ENCODE measurements at places on chromosomes 7 and 10.

DNA sequence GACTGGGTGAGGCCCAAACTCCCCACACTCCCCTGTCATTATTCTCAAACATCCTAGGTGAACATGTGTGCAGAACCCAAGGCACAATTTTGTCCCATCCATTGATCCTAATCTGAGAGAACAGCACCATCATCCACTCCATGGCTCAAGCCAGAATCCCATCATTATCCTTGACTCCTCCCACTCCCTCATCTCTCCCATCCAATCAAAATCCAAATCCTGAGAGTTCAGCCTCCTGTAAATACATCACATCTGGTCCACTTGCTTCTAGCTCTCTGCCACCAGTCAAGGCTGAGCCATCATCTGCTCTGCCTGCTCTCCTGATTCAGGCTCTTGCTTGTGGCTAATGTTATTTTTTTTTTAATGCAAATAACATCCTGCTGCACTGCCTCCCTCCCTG is 75.9 kb upstream of the SLF2 start:
- DNase-seq = no peak

DNA sequence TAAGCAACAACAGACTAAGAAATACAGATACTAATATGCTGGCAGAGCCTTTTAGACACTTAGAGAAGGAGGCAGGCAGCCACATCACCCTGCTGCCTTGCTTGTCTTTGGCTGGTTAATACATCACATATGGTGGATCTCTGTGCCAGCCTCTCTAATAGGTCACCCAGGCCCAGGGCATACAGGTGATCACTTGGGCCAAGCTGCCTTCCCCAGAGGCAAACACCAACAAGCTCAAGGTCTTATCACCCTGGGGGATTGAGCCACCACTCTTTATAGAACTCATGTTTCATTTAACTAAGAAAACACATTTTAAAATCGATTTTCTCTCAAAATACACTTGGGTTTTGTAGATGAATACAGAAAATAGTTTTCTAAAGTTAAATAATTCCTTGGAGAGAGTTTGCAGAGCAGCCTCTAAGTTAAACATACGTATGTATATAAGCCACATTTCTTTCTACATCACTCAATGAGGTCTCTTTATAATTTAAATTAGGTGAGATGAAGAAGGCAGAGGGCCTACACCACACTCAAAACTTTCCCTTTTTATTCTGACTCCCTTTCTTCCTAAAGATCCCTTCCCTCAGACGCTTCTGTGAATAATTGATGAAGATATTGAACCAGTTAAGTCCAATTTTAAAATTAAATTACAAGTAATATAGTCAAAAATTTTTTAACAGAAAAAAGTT is 556.8 kb upstream of the GHITM start:
- DNase-seq = no peak

DNA sequence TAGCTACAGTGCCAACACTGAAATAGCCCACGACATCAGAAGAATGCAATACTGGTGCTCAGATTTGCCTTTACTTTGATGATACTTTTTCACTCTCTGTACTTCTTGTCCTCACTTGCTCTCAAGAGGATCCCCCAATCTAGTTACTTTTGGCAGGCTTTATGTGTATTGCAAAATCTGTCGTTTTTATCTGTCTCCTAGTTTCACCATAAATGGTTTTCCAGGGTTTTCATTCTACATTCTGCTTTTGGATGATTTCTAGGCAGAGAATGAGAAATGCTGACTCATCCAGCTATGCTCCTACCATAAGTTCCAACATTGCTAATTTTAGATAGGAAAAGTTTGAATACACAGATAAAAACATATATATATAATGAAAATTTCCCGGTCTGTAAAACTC is 659.5 kb upstream of the NRG3 start:
- DNase-seq = no peak

- no peak for DNase-seq
Measured at GRCh38 chr10:129104266-129105045, 362.6 kb upstream of the MGMT start.

DNA sequence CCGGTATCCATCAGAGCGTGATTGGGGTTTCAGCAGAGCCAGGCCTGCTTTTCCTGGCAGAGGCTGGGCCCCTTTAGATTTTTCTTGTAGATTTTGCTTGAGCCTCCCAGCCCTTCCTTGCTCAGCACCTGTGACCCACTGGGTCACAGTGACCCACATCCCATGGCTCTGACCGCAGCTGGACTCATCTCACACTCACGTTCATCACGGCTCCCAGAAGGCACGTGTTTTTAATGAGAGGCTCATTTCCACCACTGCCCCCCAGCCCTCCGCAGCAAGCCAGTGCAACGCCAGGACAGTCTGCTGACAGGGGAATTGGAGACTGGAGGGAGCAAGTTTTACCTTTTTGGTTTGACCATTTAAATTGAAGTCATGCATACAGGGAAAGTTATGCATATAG is 155.7 kb downstream of the CUX1 start:
- DNase-seq = no peak

DNA sequence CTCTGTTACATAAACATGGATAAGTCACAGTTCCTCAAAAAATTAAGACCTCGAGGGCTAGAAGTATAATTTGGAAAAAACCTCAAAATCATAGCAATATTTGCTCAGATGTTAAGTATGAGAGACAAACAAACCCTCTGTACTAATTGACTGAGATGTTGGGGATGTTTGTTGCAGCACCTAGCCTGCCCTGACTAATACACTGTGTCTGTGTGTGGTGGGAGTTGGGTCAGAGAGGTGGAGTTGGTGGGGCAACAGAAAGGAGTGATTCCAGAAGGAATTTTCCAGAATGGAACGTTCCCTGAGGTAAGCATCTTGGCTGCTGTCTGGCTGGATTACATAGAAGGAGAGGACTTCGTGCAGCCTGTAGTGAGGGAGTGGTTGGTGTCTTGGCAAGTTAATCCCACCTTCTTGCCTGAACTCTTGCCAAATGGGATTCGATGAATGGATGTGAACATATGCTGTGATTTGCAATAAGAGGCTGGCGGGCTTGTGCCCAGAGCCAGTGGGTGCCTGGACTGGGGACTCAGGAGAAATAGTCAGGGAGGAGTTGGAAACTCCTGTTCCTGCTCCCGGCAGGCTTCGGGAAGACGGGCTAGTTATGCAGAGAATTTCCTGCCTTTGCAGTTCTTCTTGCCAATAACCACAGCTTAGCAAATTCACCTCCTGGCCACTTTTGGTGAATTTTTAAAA is 9.3 kb upstream of the FAM180A start:
- no peak for DNase-seq

DNA sequence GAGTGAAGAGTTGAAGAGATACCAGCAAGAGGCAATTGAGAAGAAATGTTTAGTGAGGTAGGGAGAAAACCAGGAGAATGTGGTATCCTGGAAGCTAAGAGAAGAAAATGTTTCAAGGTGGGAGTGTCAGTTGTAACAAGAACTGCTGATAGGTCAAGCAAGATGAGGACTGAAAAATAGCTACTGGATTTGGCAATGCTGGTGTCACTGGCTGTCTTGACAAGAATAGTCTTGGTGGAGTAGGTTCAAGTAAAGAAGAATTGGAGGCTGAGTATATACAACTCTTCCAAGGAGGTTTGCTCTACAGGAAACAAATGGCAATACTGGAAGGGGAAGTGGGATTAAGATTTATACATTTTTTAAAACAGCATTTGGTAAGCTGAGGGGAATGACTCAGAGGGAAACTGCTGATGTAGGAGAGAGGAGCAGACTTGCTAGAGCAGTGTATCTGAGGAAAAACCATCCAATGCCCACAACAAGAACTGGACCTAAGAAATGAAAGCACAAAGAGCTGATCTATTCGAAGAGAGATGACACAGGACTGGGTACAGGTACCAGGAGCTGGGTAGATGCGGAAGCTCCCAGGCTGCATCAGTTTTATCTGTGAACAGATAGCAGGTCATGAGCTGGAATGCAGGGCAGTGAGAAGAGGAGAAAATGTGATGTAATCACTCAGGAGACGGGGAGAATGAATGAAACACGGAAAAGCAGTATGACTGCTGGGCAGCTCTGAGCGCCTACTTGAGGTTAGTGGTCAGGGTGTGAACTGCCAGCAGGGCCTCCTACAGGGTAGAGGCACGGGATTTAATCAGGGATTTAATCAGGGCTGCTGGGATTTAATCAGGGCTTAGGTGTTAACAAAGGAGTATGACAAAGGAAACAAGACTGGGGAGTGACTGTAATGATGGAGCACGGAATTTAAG is 34.5 kb downstream of the FAM25A start:
- no peak for DNase-seq

GRCh38 chr7:24722386-24723177 is 34.7 kb downstream of the GSDME start:
- peak; percentile 63 for DNase-seq

- DNase-seq = no peak
Measured at GRCh38 chr10:103139803-103140202, 53.3 kb downstream of the NT5C2 start.

DNA sequence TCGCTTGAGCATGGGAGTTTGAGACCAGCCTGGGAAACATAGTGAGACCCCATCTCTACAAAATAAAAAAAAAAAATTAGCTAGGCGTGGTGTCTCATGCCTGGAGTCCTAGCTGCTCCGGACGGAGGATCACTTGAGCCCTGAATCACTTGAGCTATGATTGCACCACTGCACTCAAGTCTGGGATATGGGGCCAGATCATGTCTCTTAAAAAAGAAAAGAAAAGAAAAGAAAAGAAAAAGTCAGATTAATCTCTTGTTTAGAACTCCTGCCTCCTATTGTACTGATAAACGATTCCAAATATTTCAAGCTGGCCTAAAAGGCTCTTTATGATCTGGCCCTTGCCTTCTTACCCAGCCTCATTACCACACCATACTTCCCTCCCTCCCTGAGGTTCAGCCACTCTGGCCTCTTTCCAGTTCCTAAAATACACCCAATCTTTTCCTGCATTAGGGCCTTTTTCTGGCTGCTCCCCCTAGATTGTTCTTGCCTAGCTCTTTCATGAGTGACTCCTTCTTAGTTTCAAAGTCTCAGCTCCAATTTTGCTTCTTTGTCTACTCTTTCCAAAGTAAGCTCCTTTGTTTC is 41.7 kb downstream of the VCL start:
- DNase-seq = no peak

GRCh38 chr10:17506390-17506789 is 52.0 kb upstream of the ST8SIA6 start:
- DNase-seq = no peak

DNA sequence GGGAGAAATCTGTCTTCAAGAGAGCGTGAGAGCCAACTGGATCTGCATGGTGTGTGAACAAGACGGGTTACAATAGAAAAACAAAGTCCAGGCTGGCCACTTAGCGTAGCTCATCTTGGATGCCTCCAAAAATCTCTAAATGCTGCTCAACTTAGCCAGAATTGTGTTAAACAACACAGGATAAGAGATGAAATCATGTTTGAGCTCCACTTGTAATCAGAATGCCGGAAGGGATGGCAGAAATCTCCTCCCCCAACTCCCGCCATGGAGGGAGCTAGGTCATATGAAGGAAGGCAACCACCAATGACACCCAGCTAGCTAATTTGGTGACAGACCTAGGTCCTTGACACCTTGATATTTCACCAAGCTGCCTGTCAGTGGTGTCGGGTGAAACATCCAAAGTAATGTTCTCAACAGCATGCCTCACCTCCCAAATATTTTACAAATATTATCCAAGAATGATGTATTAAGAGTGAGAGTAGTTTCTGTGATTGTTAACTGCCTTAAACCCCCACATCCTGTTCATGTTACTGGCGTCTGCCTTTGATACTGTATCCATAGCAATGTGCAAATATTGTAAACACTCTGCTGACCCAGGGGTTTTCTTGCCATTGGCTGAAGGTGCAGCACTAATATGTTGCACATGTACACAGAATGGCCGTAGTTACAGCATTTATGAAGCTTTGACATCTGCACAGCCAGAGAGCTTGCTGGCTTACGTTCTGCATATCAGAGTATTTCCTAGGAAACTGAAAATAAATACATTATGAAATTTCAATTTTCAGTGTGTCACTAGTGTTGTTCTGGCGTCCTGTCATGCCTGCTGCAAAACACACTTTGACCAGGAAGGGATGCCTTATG is 25.8 kb downstream of the TMEM254 start:
- DNase-seq = peak; percentile 51

DNA sequence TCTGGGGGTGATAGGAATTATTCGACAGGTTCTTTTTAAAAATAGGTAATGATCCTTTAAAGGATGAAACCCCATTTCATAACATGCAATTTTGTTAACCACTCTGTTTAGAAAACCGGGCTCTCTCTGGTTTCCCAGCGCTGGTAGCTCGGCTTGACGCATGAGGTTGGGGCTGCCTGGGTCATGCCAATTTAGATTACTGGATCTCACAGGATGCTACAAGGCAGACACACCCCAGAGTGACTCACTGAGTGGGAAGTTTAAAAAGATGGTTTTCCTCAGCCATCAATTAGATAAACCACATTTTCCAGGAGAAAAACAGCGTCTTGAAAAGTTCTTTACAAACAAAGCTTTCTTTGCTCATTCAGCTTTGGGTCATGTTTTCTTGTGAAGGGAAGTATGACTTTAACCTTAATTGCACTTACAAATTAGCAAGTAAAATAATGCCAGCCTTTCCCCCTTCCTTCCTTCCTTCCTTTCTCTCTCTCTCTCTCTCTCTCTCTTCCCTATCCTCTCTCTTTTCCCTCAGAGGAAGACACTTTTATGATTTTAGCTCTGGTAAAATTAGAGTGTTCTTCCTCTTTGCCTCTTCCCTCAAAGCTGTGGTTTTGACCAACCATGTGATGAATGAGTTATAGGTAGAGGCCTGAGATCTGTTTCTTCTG is 99.8 kb downstream of the EPDR1 start:
- no peak for DNase-seq

DNA sequence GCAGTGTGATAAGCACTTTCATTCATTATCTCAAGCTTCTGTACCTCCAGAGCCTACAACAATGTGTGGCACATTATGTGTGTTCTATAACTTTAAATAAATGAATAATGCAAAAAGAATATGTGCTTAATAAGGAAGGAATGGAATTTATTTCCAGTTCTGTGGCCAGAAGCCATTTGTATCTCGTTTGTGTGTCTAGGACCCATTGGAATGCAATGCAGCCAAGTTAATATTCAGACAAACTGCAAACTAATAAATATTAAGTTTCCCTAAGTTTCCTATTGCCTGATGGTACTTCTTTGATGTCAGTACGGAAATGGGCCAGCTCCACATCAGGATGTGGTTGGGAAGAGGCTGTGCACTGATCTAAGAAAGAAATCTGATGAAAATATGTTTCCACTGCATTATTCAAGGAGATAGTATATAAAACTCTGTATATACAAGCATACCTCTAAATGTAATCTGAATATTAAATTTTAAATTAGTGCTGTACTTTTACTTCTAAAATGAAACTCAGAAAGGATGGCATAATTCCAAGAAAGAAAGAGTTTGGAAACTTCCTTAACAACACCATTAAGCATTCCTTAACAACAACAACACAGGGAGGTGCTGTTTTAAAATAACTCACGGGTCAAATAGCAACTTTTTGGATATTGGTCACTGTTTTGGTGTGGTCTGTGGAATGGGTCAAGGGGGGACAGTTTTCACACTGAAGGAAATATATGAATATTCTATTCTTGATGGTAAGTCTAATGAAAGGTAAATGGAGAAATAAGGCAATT is 29.4 kb upstream of the ANKRD30A start:
- DNase-seq = no peak

- DNase-seq = no peak
Measured at GRCh38 chr10:100728928-100729861, 16.2 kb upstream of the PAX2 start.

- DNase-seq = no peak
Measured at GRCh38 chr7:73881352-73882046, 20.5 kb downstream of the TMEM270 start.

GRCh38 chr10:133235932-133236331 is 1.7 kb upstream of the VENTX start:
- DNase-seq = no peak
